ENCODE measurements at places on chromosomes 1 and 21.

- DNase-seq, result no peak
Measured at GRCh38 chr1:34479731-34480130, 275.1 kb upstream of the GJB5 start.

DNA sequence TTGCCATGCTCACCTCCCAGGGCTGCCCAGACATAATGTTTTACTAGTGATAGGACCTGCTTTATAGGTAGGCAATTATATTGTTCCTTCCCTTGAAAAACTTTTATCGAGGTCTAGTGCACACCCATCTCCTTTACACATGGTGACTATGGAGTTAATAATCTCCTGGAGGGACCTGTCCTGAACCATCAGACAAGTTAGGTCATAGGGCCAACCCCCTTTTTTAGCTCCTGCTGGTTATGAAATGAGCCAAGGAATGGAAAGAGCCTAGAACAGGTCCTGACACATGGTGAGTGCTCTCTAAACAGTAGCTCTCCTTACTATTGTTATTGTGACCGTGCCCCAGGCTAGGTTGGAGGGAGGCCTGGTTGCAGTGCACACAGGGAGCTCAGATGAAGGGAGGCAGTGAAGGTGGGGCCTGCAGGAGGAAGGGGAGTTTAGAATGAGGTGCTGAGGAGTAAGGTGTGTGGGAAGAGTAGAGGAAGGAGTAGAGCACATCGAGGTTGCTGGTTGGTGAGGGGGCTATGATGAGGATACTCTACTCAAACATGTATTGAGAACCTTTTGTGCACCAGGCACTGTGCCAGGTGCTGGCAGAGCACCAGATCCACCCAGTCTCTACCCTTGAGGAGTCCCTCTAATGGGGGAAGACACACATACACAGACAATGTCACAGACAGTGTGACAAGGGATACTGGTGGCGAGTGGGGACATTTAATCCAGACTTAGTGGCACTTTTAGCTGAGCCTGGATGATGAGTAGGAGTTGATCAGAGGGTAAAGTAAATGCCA, 14.1 kb upstream of the LMNA start:
- no peak for DNase-seq

DNA sequence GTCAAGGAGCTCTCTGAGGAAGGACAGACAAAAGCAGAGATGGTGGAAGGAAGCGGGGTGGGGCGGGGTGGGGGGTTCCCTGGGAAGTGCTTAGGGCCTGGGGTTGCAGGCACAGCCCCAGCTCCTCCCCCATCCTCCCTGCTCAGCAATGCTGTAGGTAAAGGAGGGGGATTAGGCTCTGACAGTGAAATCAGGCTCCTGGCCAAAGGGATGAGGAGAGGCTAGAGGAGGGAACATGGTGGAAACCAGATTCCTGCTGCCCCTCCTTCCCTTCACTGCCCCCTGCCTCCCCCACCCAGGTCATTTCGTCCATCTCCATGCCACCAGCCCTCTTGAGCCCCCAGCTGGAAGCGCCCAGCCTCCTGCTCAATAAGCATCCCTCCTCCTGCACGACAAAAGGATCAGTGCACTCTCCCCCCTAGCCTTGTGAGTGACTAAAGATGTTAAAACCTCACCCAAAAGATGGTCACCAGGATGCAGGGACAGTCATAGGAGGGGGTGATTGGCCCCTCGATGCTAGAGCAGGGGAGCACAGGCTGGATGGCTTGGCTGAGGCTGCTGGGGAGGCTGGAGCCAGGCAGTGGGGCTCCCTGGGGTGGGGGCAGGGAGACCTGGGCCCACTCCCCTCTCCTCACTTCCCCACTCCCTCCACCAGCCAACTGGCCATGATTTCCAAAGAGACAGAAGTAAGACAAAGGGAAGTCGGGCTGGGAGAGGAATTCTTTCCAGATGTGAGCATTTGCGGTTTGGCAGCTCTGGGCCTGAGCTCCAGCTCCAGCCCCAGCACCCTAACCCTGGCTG, 2.2 kb upstream of the CRABP2 start:
- DNase-seq, result no peak

GRCh38 chr1:183185941-183186490, at the start of gene LAMC2:
Gene LAMC2 (plus strand): TSS chr1:183186264. CDS start chr1:183186353, 89 bp downstream.
- DNase-seq, result no peak

DNA sequence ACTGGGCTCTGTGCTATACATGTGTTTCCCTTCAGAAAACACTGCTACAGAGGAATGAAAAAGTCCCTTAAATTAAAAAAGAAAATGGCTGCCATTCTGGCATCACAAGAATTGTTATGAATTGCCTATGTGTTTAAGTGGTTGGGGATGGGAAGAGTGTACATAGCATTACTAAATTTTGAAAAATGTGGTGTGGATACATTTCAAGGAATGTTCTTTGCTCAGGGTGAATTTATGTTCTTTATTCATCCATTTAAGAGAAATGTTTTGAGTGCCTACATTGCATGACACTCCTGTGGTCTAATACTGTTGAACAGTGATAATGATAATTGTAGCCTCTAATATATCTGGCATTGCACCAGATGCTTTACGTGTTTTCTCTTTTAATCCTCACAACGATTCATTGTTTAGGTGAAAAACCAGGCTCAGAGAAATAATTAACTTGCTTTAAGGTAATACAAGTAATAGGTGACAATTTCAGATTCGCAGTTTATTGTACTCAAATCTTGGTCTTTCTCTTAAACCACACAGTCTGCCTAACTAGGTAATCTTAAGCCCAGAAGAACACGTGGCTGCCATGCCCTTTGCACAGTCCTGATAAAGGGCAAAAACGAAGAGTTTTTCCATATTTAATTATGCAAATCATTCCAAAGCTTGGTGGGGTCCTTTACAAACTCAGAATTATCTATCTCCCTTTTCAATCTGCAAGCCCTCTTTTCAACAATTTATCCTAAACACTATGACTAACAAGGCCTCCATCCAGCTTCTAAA, 31.5 kb downstream of the DPT start:
- no peak for DNase-seq

- no peak for DNase-seq
Measured at GRCh38 chr1:153525088-153525728, 10.6 kb downstream of the S100A6 start.

DNA sequence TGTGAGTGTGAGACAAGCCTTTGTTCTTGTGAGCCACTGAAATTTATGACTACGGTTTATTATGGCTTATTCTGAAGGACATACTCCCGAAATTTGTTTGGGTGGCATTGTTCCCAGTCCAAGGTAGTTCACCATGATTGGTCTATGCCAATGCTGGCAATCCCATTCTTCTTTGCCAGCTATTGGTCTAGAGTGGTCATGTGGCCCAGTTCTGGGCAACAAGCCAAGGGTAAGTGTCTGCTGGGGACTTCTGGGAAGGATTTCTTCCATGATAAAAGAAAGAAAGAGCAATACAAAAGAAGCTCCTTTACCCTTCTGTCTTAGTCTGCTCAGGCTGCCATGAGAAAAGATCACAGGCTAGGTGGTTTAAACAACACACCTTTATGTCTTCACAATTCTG, 201.6 kb downstream of the SLC35F3 start:
- DNase-seq, result no peak

- DNase-seq, result no peak
Measured at GRCh38 chr1:93549131-93549530, 101.2 kb downstream of the FNBP1L start.

DNA sequence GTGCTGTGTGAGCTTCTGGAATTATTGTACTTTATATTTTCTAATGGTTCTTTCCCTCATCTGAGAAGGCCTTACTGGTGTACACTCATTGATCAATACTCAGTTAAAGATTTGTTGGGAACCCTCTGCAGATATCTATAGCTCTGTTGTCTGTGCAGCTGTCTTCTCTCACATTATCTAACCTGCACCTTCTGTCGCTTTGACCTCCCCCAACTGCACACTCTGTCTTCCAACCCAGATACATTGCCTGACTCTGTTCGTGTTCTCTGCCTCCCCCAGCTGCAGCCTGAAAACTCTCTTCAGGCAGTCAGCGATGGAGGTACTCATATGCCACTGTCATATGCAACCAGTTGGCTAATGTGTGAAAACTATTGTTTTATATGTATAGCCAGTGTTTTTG, 334.3 kb downstream of the NCAM2 start:
- DNase-seq, result no peak

GRCh38 chr1:180358649-180359048, 128.6 kb downstream of the LHX4 start:
- DNase-seq, result no peak

- no peak for DNase-seq
Measured at GRCh38 chr1:205943245-205943644, at the start of gene SLC26A9. Gene SLC26A9 (minus strand): TSS chr1:205943456. CDS start chr1:205935820, 7,636 bp downstream.

DNA sequence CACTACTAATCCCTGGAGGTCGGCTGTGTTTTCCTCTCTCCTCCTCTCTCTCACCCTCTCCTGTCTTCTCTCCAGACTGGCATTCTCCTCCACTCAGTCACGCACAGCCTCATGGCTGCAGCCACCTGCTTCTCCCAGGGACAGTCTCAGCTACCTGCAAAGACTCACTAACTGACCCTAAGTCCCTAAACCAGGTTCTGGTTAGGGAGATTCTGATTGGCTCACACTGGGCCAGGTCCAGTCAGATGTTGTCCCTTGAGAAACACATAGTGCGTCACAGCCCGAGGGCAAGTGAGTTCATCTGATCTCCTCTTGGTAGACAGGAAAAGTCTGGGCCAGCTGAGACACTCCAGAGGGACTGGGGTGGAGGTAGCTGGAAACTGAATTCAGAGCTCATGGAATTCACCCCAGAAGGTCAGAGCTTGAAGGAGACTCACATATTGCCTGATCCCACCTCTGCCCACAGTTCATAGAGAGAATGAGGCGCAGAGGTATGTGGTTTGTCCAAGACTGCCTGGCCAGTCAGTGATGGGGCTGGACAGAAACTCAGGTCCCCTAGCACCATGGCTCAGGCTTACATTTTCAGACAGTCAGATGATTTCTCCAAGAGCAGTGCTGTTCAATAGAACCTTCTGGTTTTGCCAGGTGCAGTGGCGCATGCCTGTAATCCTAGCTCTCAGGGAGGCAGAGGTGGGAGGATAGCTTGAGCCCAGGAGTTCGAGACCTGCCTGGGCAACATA, 40.4 kb upstream of the RPL11 start:
- no peak for DNase-seq

- DNase-seq, result no peak
Measured at GRCh38 chr21:41961753-41962152, 7.9 kb upstream of the C2CD2 start.

DNA sequence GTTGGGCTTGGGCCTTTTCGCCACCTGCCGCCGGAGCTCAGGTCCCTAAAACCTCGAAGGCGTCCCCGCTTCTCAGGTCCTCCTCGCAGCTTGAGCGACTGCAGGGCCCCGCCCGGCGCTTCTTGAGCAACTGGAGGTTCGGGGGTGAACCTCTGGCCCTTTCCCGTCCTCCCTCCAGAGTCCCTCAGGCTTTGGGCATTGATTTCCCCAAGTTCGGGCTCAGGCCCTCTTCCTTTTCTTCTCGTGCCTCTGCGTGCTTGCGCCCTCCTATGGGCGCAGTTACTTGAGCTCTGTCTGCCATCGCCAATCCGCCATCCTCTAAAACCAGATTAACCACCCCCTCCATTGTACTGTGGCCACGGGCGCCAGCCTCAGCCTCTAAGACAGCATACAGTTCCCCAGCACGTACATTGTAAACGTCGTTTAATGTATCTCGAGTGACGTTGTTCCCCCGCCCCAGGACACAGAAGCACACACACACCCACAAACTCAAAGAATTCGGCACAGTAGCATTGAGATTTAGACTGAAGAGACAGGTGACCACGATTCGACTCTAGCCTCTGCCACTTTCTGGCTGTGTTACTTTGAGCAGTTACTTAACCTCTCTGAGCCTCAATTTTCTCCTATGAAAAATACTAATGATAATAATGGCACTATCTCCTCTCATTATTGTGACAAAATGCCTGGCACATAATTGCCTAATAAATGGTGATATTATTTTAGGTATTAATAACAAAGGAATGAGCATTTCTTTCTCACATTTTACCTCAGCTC, 22.6 kb downstream of the BTG2 start:
- peak; percentile 57 for DNase-seq

DNA sequence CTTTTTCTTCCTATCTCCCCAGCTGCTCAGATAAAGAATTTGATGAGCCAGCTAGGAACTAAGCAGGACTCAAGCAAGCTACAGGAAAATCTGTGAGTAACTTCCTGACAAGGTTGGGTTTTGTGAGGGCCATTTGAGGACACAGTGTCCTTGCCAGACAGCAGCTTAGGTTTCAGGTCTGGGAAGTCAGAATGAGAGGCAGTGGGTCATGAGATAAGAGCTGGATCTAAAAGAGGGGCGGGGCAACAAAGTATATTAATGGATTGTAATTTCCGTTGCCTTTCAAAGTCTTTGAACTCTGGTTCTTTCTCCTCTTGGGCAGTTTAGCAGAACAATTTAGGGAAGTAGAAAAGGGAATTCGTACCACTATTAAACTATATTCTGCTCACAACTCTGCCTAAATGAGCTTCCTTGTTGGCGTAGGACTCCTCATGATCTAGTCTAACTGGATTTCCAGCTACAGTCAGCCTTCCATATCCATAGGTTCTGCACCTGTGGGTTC, 16.6 kb downstream of the STX12 start:
- no peak for DNase-seq

GRCh38 chr1:77322061-77322900, 40.5 kb downstream of the AK5 start:
- no peak for DNase-seq

DNA sequence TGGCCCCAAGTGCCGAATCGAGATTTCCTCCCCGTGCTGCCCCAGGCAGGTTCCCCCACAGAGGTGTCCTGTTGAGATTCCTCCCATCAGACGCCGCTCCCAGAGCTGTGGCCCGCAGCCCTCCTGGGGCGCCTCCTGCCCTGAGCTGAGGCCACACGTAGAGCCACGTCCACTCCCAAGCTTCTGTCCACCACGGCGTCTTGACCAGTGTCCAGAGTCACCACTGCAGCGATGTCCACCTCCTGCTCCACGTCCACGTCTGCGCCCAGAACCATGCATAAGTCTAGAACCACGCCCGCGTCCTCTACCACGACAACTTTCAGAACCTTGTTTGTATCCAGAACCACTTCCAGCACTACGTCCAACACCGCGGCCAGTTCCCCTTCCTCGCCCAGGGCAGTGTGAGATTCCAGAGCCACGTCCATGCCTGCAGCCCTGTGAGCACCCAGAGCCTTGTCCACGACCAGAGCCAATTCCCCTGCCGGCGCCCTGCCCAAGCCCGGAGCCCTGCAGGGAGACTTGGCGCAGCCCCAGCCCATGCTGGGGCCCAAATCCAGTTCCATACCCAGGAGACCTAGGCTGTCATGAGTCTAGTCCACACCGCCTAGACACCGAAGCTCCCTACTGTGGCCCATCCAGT, 2.8 kb downstream of the KPRP start:
- DNase-seq, result no peak

- no peak for DNase-seq
Measured at GRCh38 chr1:102074874-102075273, 78.1 kb upstream of the OLFM3 start.

- no peak for DNase-seq
Measured at GRCh38 chr1:52096216-52096615, 40.1 kb downstream of the BTF3L4 start.

GRCh38 chr1:173448945-173449344, 28.2 kb upstream of the PRDX6 start:
- DNase-seq, result no peak

- no peak for DNase-seq
Measured at GRCh38 chr1:243739335-243740003, 110.6 kb downstream of the AKT3 start.

GRCh38 chr1:84299536-84300170, 1.9 kb upstream of the SAMD13 start:
- DNase-seq, result no peak
